ENCODE measurements at places on chromosomes 1 and 21.
A peak's percentile ranks its signal among the peaks of the same experiment; 100 is the strongest.

- DNase-seq: peak; percentile 60
Measured at GRCh38 chr1:6419397-6419803, 319 bp downstream of the HES2 start.

- no peak for DNase-seq
Measured at GRCh38 chr1:185297982-185298381, 19.1 kb downstream of the IVNS1ABP start.

DNA sequence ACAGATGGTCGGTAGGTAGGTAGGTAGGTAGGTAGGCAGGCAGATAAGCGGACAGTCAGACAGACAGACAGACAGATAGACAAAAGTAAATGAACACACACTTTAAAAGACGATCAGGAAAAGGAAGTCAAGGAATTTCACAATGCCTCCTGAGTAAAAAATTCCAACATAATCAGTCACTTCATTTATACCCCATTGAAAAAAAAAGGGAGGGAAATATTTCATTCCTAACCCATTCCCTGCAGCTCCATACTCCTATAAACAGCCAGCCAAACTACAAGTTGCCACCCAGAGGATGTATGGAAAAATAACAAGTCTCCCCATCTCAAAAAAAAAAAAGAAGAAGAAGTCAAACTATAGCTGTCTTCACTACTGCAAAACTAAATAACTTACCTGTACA, 43.4 kb downstream of the ZZZ3 start:
- no peak for DNase-seq

DNA sequence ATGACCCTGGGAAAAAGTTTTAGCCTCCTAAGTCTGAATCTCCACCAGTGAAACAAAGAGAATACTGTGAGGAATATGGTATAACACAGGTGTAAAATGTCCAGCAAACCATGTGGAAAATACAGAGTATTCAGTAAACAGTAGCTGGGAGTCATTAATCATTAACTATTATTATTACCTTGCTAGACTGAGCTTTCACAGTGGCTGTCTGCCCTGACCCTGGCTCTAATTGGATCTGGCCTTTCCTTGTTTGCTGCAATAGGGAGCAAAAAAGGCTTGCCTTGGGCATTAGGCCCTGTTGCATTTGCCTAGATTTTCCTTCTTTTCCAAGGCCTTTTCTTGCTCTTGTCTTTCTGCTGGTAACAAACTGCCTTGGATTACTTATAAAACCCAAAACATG, 179.1 kb upstream of the BEND5 start:
- DNase-seq: no peak

DNA sequence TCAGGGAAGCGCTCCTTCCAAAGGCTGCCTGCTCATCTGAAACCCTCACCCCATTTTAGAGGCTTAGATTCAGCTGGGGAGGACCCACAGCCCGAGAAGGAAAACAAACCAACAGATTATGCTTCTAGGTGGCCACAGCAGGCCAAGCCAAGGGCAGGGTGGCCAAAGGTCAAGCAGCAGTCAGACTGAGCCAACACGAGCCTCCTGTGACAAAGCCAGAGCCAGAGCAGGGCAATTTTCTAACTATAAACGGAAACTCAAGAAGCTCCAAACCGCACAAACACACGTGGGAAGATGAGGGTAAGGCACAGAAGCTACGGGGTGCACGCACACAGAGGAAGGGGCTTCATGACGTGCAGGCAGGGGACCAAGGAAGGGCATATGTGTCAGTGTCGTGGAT, 64.1 kb downstream of the PLEKHA6 start:
- no peak for DNase-seq

DNA sequence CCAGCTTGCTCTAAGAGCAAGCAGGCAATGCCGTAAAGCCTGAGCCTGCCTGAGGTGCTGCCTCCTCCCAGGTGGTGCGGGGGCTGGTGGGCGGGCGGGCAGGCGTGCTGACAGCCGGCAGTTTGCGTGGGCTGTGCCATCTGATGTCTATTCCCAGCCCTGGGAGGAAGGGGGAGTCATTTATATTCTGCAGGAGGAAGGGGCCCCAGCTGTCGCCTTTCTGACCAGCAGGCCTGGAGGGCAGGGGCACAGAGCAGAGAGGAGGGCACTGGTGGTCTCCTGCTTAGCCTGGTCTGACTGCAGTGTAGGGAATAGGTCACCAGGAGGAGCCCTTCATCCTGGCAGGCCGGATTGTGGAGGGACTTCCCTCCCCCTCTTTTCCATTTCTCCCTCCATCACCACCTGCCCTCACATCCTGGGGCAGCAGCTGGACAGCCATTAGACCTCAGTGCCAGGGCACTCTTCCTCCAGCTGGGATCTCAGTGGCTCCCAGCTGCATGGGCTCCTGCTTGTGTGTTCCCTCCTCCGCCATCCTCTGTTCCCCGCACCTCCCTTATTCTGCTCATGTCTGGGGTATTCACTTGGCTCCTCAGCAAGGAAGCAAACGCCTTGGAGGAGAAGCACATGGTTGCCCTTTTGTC, 4.4 kb downstream of the CYB561D1 start:
- peak; percentile 85 for DNase-seq

GRCh38 chr1:33397994-33398393, 32.9 kb downstream of the PHC2 start:
- DNase-seq: no peak

DNA sequence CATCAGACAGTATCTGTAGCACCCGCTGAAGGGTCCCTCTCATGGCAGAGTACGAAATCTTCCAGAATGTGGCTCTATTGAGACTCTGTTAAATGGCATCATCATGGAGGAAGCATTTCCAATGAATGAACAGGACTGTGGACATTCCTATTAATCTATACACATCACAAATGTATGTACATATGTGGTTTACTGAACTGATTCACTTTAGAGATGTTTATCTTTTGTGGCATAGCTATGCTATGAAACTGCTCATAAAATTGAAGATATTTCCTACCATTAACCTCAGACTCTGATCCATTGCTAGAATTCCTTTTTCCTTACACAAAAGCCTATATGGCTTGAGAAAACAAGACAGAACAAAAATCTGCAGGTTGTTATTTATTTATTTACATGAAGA, 259.6 kb upstream of the RRP15 start:
- no peak for DNase-seq

DNA sequence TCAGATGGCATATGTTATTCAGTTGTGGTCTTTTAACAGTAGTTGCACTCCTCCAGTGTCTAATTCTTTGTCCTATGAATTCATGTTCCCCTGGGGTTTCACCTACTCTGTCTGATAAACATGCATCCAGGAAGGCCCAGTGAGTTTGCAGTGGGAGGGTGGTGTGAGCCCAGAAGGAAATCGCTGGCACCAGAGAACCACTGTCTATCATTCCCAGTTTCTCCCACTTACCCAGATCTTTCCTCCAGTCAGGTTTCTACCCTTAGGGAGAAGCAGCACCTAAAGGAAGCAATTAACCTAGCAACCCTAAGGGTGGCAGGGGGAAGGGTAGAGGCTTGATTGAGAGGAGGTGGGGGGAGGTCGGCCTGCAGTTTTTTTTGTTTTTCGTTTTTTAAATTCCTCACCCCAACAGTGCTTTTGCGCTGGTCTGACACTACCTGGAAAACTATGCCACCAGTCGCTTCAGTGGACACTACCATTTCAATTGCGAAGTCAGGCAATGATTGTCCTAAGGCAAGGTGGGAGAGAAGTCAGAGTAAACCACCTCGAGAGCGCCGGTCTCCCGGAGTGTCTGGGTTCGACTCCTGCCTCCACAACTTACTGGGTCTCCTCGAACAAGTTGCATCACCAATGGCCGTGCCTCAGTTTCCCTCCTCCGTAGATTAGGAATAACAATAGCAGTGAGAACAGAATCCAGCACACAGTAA, 766 bp upstream of the SLC44A3 start:
- DNase-seq: no peak

DNA sequence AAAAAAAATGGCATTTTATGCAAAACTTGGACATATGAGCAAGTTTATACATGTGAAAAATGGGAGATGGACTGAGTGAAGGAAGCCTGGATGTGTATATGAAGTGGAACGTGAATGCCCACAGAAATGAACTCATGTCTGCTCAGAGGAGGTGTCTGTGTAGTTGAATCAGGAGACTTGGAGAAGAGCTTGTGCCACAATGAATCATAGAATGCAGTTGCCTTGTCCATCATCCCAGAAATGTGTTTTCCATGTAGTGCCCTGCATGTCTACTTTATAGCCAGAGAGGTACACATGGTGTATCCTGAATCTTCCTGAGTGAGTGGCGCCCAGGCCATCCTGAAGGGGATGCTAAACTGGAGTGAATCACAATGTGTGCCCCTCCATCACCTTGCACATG, 2.6 kb upstream of the ILDR2 start:
- no peak for DNase-seq

- DNase-seq: no peak
Measured at GRCh38 chr1:186896211-186896610, 67.5 kb downstream of the PLA2G4A start.

DNA sequence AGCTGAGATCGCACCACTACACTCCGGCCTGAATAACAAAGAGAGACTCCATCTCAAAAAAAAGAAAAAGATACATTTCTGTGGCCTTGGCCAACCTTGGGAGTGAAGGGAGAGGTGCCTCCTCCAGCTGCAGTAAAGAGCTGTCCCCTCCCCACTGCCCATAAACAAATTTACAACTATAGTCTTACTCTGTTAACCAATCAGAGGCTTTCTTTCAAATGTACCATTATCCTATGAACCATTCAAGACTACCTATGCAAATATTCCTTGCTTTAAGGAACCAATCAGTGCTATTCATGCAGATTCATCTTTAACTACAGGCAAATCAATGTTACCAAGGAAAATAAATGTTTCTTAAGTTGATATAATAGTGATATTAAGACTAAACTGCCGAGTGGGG, 1.0 kb downstream of the CELA2B start:
- peak; percentile 36 for DNase-seq

GRCh38 chr1:184483101-184483683, 96.4 kb downstream of the C1orf21 start:
- no peak for DNase-seq

DNA sequence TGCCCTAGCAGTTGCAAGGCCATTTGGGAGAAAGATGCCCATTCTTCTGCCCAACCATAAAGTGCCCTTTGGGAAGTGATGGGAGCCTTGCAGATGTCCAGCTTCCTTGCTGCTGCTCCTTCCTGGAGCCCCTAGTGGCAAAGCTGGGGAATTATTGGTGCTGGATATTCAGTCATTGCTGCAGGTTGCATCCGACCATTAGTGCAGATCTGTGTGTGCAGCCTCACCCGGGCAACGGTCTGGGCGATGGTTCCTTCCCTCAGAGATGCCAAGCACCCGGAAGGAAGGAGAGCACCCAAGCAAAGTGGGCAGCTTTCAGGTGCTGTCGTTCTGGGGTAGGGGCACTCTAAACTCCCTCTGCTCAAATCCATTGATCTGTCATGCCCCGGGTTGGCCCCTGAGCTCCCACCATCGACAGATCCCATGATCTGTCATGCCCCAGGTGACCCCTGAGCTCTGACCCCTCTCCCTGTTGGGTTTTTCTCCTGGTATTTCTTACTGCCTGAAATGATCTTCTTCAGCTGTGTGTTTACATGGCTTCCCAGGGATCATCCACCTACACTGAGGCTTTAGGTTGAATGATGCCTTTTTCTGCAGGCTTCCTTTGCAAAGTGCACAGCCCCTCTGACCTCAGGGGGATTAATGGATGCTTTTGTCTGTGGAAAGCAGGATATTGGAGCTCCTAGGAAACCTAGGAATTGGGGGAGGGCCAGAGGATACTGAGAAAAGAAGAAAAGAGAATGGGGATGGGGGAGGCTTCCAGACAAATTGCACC, 467.5 kb downstream of the PTPRU start:
- peak; percentile 23 for DNase-seq

GRCh38 chr1:77356136-77356535, 74.3 kb downstream of the AK5 start:
- no peak for DNase-seq

- DNase-seq: no peak
Measured at GRCh38 chr1:181114574-181115367, 26.3 kb downstream of the IER5 start.

DNA sequence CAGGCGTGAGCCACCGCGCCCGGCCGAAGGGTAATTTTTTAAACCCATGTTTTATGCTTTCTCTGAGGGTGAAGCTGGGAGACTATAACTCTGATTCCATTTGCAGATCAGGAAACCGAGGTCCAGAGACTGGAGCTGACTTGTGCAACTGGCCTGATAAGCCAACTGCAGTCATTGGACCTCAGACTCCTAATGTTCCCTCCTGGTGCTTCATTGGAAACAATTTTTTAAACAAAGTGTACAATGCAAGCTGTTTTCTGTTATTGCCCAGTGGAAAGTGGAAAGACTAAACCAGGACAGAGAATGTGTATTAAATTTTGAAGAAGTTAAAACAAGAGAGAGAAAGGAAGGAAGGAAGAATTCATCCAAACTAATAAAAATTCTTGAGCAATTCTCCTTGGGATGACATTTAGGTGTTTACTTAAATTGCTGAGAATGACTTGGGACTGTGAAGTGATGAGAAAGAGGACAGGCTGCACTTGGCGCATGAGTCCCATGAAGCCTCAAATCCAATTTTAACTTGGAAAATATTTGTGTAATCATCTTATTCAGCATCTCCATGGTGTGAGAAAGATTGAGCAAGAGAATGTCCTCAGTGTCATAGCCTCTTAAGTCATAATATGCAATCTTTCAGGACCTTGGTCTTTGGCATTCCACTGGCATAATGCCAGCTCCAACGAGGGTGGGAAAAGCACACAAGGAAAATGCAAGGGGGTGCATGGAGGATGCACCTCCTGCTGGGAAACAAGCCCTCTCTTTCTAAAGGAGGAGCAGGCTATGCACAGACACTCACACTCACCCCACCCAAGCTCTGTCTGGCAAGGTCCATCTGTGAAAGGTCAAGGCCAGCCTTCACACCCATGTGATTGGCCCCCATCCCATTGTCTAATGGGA, 342.0 kb downstream of the SIPA1L2 start:
- no peak for DNase-seq

DNA sequence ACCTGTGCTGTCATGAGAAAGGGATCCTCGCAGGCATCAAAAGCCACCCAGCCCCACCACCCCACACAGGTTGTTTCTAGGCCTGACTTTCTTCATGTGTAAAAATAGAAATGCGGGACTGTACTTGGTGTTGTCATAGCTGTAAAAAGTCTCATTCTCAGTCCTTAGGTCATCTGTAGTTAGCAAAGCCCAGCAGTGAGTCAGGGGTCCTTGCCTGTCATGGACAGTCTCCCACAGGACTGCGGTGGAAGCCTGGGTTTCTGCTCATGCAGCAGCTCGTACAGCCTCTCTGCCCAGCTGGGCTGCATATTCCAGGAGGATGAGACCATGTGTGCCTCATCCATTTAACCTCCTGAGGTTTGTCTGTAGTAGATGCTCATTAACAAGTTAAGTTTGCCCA, 58.2 kb downstream of the MRPS6 start:
- DNase-seq: no peak

GRCh38 chr1:22289307-22289995, 146.6 kb upstream of the WNT4 start:
- DNase-seq: no peak

GRCh38 chr1:220732137-220732536, 16.0 kb upstream of the MTARC2 start:
- DNase-seq: no peak
